ENCODE measurements at places on chromosomes 5 and 9.
A peak's percentile ranks its signal among the peaks of the same experiment; 100 is the strongest.

- no peak for DNase-seq
These were observed 52.1 kb downstream of the NSG2 start for GRCh38 chr5:174097486-174098185.

- DNase-seq, result no peak
These were observed 1.6 kb downstream of the REEP2 start for GRCh38 chr5:138440159-138441073.

- DNase-seq, result no peak
These were observed 639.7 kb downstream of the BNC2 start for GRCh38 chr9:16230731-16231130.

DNA sequence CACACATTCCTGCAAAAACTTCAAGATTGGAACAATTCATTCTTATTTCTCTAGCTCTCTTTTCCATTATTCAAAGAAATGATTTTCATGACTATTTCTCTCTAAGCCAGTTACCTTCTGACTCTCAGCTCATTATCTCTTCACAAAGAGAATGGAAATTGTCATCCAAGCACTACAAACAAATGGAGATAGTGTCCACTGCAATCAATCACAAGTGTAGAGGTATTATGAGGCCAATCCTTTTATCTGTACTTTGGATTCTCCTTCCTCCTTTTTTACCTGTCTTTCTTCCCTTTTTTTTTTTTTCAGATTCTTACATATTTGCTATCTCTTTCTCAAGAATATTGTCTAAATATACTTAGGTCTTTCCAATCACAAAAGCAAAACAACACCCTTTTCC lies 497.7 kb upstream of the MEF2C start:
- DNase-seq, result no peak

DNA sequence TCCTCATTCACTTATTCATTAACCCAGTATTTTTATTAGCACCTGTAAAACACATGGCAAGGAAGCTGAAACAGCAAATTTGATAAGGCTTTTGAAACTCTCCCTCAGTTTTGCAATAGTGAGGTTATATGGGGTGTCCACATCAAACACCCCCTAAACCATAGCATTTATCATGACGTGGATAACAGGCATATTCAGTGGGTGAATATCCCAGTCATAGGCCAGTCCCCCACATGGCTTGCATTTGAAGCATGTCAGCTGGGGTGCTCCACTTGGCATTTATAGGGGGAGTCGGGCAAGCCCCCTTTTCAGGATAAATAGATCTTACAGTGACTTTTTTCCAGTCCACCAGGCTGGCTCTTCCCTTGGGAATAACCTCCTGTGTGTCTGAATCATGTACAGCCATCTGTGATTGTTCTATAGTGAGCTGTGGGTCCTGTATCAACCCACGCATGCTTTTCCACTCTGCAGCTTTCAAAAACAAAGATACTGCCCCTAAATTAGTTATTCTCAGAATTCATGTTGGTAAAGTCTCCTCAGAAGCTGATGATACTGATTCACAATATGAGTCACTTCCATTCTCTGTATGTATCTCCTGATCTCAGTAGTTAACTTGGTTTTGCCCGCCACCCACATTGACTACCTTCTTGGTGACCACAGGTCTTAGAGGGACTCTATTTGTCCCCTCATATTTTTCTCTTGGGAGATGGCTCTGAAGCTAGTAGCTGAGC lies 84.4 kb upstream of the SPIN1 start:
- DNase-seq, result no peak

- no peak for DNase-seq
These were observed 21.8 kb upstream of the CPEB4 start for GRCh38 chr5:173866243-173866857.

GRCh38 chr9:137664676-137665075 lies 45.9 kb downstream of the EHMT1 start:
- DNase-seq, result no peak

- DNase-seq, result no peak
These were observed 528.8 kb downstream of the CSNK1G3 start for GRCh38 chr5:124040799-124041198.

DNA sequence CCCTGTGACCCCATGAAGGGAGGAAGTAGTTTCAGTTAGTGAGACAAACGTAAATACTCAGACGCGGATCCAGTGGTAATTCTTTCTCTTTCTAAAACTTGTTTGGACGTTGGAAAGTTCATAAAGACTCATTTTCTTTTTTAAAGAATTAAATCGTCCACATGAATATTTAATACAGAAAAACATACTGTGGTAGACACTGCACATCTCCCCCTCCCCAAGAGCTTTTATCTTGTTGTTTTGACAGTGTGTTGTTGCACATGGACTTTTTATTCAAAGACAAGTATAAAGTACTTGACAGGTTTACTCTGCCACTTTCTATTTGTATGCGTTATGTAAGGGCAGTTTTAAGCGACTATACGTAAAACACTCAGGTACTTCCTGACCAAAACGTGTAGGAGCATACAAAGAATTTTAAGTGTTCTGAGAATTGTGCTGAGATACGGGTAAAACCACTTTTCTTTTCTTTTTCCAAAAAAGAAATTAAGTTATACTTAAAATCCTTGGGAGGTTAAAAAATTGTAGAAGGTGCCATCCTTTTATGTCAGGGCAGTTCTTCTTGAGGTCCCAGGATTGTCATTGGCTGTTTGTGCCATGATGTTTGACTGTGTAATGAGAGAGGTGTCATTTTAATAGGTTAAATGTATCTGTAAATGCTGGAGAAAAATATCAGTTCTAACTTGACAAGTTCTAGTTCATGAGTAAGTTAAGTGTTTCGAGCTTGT lies 1.3 kb downstream of the NIPBL start:
- peak; percentile 58 for DNase-seq

GRCh38 chr9:90137801-90138200 lies 504.8 kb downstream of the DIRAS2 start:
- DNase-seq, result no peak

GRCh38 chr9:113858282-113858681 lies 17.8 kb upstream of the ZNF618 start:
- DNase-seq, result no peak

- DNase-seq, result no peak
These were observed 15.0 kb upstream of the IL31RA start for GRCh38 chr5:55836191-55836590.

GRCh38 chr5:91816681-91817080 lies 433.6 kb upstream of the ARRDC3 start:
- DNase-seq, result no peak

DNA sequence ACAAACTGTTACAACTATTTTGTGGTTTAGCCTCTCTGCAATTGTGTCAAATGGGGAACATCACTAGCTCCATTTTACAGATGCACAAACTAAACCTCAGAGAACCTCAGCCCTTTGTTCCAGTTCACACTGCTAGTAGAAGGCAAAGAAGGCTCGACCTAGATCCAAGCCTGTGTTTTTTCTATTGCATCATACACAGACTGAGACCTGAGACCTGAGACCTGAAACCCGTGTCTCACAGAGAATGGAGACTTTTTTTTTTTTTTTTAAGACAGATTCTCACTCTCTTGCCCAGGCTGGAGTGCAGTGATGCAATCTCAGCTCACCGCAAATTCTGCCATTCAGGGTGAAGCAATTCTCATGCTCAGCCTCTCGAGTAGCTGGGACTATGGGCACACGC lies 120.8 kb downstream of the GALNT10 start:
- DNase-seq, result no peak

DNA sequence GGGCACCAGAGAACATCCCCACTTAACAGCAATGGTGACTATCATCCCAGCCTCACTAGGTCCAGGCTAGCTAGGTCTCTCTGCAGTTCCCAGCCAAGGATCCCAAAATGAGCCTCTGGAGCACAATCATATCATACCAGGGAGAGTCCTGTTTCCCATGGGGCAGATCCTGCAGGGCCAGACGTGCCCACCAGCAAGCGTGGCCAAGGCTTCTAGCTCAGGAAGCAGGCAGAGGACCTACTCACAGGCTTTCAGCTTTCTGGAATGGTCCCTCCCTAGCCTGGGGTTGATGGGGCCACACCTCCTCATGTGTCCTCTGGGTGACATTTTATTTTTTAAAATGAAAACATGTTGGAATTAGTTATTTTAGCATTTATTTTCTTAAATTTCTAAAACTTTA lies 45.7 kb upstream of the PITX1 start:
- no peak for DNase-seq

DNA sequence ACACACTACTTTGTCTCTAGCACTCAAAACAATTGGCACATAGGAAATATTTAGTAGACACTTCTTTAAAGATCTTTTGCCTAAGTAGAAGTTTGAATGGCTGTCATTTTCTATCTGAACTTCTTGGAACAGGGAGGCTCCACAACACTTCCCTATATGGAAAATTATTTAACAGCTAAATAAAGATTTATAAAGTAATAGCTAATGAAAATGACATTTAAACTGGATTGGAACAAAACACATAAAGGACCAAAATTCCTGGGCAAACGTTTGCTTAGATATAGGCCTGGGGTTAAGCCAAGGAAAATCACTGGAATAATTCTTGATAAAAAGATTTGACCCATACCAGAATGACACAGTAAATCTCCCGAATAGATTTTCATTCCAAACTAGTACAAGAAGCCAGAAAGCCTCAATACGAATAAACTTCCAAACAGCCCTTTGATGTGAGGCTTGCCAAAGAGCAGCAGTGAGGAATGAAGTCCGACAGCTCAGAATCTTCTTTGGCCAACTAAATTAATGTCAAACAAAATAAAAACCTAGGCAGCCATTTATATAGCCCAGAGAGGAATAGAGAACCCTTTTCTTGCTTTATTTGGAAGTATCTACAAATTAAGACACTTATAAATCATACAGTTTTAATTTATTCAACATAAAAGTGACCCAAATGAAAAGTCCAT lies 20.3 kb upstream of the RNF180 start:
- DNase-seq, result no peak

GRCh38 chr5:59790376-59790775 lies 103.2 kb downstream of the PDE4D start:
- peak; percentile 47 for DNase-seq

- DNase-seq, result no peak
These were observed 29.2 kb downstream of the TNFSF8 start for GRCh38 chr9:114900942-114901802.

DNA sequence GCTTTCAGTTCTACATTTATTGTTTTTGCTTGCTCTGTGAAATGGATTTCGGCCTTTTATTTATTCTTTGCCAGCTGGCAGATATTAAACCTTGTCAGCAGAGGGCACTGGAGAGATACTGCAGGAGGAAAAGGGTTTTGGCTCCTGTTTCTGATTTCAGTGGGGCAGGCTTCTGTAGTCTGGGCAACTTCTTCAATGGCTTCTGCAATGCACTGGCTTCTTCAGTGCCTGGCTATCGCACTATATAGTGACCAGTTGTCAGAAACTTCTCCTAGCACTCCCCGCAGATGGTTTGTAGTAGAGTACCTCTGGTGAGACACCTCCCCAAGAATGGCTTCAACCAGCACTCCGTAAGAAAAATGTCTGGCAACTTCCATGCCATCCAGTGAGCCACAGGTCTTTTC lies 3.2 kb upstream of the NFX1 start:
- DNase-seq, result peak; percentile 64

DNA sequence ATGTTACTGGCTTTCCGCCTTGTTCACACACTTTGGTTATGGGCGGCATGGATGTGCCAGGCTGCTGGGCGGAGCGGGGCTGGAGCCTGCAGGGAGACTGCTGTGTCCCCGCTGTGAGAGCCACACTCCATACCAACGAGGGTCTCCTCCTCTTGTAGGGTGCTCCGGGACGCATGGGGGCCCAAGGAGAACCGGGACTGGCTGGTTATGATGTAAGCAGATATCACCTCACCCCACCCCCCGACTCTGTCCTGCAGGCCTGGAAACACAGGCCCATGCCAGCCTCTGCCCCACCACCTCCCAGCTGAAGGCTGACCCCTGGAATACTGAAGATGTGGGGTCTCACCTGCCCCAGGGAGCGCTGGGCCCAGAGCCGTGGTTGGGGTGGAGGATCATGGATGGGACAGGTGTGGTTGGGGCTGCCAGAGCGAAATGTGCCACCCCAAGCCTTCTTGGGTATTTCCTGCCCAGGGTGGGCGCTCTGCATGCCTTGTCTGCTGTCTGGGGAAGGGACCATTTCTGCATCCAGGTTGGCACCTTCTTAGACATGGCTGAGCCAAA lies 39.3 kb upstream of the ORM1 start:
- no peak for DNase-seq

- no peak for DNase-seq
These were observed 20.3 kb downstream of the AOPEP start for GRCh38 chr9:94746541-94747370.

GRCh38 chr9:93093877-93094657 lies 1.9 kb upstream of the CARD19 start:
- DNase-seq, result no peak

DNA sequence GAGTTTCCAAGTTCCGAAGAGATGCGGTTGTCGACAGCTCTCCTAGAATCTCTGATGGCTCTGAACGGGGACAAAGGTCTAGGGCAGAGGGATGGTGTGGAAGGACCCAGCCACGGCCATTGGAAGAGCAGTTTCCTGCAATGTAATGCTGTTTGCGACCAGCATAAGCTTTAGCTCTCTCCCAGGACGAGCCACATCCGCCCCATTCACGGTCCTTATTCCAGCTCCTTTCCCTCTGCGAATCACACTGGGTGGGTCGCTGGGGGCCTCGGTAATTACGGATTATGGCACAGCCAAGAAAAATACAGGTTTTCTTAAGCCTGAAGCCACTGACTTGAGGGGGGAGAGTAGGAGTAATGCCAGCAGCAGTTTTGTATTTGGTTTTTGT lies 22.7 kb downstream of the ANXA2R start:
- DNase-seq, result no peak

GRCh38 chr5:148135091-148136048 lies 33.0 kb upstream of the SPINK14 start:
- peak; percentile 51 for DNase-seq

DNA sequence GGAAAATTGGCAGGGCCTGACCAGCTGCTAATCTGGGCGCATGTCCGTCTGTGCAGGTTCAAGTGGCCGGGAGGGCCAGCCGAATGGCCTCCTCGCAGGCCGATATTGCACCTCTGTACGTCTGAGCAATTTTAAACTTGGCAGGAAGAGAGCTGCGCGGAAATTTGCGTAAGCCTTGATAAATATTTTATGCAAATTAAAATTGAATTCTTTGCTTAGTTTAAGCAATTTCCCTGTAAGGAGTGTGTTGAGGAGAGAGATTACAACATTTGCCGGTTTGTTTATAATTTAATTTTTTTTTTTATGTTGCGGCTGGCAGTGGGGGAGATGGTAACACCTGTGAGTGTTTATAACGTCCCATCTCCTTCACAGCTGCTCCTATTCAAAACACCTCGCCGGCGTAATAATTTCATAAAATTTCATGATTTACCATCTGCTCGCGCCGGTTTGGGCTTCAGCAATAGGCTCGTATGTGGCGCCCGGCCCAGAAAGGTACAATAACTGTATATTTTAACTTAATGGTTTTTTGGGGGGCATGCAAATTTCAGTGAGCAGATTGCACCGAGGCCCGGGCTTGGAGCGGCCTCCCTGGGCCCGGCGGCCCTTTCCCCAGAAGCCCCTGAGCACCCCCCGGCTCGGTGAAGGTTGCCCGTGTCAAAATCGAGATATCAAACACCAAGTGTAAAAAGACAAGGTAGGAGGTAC lies 269.4 kb upstream of the MVB12B start:
- DNase-seq, result no peak

GRCh38 chr5:39948867-39949468 lies 524.2 kb upstream of the DAB2 start:
- peak; percentile 79 for DNase-seq

- DNase-seq, result no peak
These were observed 57.0 kb upstream of the RNF180 start for GRCh38 chr5:64108674-64109073.

- DNase-seq, result no peak
These were observed 11.3 kb downstream of the ZNF618 start for GRCh38 chr9:113887436-113887835.

GRCh38 chr5:76251656-76252055 lies 151.4 kb upstream of the IQGAP2 start:
- DNase-seq, result no peak

Data from LoVo (cell line).